ENCODE measurements at places on chromosomes 7 and 10.
A peak's percentile ranks its signal among the peaks of the same experiment; 100 is the strongest.

DNA sequence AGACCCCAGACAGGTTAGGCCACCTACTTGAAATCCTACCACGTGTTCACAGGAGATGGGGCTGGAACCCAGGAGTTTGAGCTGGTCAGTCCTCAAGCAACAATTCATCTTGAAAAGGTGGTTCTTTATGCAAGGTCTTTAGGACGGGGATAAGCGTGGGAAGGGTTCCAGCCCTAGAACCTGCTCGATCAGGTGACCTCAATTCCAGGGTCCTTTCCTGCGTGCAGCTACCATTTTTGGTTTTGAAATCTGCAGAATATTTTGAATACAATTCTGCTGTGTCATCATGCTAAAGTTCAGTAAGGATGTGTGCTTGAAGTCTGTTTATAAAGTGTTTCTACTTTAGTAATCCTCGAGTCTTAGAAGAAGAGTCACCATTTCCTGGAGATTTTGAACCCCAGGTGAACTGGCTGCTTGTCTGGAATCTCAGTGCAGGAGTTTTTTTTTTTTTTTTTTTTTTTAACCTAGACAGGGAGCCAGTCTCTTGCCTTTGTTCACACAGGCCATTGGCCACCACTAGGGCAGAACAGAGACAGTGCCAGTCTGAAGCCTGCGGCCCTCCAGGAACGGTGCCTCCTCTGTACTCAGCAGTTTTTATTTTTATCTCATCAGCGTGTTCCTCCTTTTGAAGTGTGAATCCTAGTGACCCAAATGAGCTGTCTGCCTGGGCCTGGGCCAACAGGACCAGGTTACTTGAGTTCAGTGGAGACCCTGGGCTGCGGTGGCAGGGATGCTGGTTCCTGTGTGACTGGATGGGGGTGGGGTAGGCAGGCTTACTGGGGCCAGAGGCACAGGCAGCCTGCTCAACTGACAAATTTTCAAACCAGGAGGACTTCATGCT lies 54.6 kb downstream of the EEPD1 start:
- DNase-seq: peak; percentile 65

- no peak for DNase-seq
Observed at GRCh38 chr7:1238450-1238882, 5.8 kb downstream of the UNCX start.

DNA sequence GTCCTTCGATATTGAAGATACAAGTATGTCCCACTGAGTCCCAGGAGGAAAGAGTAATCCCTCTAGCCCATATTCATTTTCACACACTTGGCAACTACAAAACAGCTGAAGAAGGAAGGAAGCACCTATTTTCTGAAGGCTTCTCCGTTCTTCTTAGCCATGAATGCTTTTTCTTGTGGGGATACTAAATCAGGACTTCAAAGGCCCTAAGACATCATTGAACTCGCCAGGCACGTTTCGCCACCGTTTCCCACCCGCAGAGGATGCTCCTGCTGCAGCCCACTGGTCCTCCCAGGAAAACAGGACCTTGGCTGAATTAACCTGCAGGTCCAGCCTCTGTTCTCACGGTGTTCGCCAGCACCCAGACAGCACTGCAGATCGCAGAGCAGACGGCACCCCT lies 561.5 kb downstream of the DNAJB6 start:
- DNase-seq: no peak

DNA sequence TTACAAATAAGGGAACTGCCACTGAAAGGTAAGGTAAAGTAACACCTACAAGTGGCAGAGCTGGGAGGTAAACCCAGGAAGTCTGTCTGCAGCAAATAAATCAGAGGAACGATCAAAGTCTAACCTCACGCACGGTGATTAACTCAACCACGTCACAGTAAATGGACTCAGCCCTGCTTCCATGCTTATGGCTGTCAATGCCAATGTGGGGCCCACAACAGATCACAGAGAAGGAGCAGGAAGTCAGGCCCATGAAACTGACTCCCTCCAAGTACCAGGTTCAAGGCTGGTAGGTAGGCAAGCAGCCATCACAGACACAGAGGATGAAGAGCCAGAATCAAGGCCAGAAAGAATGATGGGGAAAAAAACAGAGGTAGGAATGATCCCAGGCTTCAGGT lies 38.0 kb upstream of the ACSL5 start:
- DNase-seq: no peak

GRCh38 chr10:131141207-131141606 lies 170.3 kb downstream of the TCERG1L start:
- DNase-seq: no peak

DNA sequence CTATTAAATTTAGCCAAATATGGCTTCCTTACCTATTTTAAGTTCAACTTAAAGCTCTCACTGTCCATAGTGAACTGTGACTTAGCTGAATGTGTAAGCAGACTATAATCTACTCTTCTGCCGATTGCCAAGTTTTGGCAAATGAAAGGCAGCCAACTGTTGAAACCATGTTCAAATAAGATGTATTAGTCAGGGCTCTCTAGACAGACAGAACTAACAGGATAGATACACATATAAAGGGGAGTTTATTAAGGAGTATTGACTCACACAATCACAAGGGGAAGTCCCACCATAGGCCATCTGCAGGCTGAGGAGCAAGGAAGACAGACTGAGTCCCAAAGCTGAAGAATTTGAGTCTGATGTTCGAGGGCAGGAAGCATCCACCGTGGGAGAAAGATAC lies 837.7 kb upstream of the AUTS2 start:
- DNase-seq: no peak

DNA sequence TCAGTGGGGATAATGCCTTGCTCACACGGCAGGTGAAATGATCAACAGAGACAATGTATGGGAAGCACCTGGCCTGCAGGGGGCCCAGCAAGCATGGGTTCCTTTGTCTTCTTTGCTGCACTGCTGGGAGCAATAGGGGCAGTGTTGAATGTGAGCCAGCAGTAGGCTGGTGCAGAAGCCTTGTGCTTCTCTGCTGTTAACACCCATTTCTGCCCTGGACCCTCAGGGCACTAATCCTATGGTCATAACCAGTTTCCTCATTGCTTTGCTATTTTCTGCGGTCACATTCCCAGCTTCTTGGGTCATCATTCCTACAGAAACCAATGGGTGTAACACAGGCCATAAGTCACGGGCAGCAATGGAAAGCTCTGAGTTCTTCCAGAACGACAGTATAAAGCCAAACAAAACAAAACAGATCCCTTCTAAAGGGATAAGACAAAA lies 10.9 kb upstream of the LGI1 start:
- DNase-seq: no peak

GRCh38 chr10:122490786-122491680 lies 29.7 kb downstream of the HTRA1 start:
- DNase-seq: no peak

GRCh38 chr7:101626758-101627157 lies 2.3 kb downstream of the MYL10 start:
- DNase-seq: no peak

DNA sequence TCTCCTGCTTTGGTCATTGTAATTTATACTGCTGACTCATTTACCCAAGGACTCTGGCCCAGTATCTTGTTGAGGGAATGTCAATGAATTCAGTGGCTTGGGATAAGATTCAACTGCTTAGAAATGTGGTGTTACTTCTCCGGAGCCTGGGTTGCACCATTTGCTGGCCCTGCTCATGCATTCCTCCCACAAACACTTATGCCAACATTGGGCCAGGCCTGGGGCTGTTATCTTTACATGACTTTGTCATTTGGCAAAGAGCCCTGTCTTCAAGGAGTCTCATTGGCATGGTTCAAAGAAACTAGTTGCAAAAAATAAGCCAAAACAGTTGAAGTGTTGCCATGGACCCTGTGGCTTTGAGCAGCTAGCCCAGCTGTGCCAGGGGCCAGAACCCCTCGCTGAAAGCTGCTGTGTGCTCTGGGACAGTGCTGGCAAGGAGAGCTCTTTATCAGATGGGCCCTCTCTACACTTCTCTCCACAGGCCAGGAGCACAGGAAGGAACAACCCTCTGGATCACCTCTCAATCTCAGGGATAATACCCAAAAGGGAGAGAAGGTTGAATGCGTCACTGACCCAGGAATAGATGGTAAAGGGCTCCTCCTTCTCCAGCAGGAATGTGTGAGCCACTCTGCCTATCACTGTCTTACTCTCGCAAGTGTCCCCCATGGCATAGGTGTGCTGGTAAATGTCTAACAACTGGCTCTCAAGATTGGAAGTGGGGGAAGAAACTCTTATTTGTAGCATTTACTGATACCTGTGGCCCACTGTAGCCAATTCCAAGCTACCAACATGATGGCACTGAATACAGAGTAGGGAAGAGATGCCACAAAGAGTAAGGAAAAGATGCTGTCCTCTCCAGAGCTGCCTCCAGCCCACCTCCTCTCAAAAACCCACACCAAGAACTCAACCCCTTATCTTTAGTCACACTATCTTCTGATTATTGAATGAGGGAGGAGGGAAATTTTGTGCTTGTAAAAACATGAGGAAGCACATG lies 23.5 kb upstream of the PDE1C start:
- no peak for DNase-seq

GRCh38 chr10:6522230-6522629 lies 57.8 kb downstream of the PRKCQ start:
- DNase-seq: no peak

DNA sequence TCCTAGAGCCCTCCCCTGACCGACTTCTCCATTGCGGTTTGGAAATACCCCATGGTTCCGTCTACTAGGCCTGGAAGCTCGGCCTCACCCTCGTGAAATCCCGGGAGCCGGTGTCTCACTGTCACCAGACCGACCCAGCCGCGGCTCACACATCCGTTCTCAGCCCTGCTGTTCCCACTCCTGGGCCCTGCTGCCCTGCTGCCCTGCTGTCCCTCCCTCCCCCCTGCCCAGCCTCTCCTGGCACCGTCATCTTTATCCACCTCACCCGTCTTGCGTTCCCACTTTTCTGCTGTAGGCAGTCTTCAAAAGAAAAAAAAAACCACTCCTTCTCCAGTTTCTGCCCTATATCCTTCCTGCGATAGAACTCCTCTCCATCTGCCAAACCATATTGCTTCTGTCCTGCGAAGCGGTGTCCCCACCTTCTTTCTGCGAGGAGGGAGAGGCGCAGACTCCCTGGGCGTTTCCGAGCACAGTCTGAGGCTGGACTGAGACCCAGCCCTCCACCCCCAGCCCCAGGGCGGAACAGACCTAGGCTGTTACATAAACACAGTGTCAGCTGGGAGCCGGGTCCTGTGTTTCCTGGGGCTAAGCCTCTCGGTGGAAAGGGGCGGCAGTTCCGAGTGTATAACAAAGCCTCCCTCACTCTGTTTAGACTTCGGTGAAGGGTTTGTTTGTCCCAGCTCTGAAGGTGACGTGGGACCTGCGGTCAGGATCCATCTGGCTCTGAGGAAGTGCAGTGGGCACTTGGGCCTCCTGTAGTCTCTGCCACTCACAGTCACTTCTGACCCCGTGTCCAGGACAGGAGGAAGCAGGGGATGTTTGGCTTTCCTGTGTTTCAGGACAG lies 2.8 kb downstream of the AGAP3 start:
- peak; percentile 83 for DNase-seq

- no peak for DNase-seq
Observed at GRCh38 chr7:37007268-37007667, 283.0 kb upstream of the AOAH start.

DNA sequence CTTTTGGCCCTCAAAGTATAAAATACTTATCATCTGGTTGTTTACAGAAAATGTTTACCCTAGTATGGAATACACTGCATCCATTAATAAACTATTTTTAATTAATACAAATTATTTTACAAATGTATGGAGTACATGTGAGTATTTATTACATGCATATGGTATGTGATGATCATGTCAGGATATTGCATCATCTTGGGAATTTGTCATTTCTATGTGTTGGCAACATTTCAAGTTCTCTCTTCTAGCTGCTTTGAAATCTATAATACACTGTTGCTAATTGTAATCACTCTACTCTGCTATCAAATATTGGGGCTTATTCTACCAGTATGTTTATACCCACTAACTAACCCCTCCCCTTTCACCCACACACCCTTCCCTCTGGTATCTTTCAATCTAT lies 103.9 kb upstream of the THSD7A start:
- no peak for DNase-seq

DNA sequence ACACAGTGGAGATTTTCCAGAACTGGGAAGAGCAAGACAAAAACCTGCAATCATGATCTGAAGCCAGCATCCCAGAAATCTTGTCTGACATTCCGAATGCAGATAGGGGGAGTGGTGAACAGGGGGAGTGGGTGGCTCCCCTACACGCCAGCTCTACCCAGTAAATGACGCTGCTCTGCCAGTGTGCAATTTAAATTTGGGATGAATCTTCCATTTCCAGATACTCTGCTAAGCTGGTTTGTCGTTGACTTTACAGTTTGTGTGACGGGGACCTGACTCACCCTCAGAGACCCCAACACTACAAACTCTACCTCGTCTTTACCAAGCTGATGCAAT lies 68.7 kb upstream of the CAMK2B start:
- DNase-seq: no peak

Data from CD4-positive, alpha-beta T cell treated with Interleukin-15 for 1 hour (primary cell).